ENCODE measurements at places on chromosomes 13 and 19.

DNA sequence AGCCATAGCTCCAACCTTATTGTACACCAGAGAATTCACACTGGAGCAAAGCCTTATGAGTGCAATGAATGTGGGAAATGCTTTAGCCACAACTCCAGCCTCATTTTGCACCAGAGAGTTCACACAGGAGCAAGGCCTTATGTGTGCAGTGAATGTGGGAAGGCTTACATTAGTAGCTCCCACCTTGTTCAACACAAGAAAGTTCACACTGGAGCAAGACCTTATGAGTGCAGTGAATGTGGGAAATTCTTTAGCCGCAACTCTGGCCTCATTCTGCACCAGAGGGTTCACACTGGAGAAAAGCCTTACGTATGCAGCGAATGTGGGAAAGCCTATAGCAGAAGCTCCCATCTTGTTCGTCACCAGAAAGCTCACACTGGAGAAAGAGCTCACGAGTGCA is 5.9 kb upstream of the TRAPPC2B start:
- H3K4me1 ChIP-seq = peaks cover 23% of the 10 kb centered on the region
- no peak overlapping the region for H3K27ac ChIP-seq
- no peak overlapping the region for H3K4me3 ChIP-seq
- no peak for ATAC-seq
- H3K36me3 ChIP-seq = peaks cover 77% of the 10 kb centered on the region
- H3K27me3 ChIP-seq = no peaks in the 10 kb centered on the region

DNA sequence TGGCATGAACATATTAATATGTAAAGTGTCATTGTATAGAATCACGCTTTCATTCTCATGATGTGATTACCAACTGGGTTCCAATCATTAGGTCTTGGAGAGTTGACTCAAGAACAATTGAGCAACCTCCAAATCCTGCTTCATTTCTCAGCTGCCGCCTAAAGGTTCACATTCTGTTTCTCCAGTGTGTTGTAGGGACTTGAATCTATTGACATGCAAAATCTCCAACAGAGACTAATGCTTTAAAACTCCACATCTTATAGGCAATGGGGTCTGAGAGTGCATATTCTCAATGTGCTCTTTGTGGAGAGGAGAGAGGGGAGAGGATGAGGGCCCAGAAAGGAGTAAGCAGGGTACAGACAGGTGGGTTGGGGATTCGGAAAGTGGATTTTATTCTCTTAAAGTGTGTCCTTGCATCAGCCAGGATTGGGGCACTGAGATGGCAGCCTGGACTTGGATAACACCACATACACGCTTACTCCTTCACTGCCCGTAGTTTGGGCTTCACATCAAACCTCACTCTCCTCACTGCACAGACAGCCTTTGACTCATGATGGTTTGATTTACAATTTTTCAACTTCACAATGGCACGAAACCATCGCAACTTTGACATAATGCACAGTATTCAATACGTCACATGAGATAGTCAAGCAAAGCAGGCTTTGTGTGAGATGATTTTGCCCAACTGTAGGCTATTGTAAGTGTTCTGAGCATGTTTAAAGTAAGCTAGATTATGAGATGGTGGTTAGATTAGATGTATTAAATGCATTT is 241.3 kb upstream of the IRS2 start:
- peaks cover 22% of the 10 kb centered on the region for H3K4me1 ChIP-seq
- no peaks in the 10 kb centered on the region for H3K36me3 ChIP-seq
- H3K27ac ChIP-seq = no peak overlapping the region
- no peak overlapping the region for H3K4me3 ChIP-seq

DNA sequence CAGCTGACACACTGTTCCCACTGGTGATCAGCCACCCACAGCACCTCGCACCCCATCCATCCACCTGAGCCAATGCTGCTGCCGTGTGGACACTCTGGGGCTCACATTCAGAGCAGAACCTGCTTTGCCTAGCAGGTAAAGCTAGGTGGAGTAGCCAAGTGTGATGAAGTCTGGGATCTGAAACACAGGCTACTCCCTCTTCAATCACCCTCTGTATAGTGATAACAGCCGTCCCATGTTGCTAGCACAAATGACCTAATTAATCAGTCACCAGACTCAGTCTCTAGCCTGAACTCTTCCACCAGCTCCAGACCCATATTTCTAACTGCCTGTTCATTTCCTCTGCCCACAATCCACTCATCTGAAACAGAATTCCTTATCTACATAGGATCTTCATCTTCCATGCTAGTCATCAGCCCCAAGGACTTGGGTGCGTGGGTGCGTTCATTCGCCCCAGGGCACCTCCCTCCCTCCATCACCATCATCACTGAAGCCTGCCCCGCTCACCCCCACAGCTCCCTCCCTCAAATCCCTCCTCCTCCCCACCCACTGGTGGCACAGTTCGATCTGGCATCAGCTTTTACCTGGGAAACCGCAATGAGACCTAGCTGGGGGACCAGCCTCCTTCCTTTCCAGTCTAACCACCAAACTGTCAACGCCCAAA is 19.8 kb downstream of the STK24 start:
- H3K27ac ChIP-seq = no peak overlapping the region
- H3K36me3 ChIP-seq = no peaks in the 10 kb centered on the region
- H3K27me3 ChIP-seq = no peaks in the 10 kb centered on the region
- ATAC-seq = no peak
- peaks cover 84% of the 10 kb centered on the region for H3K4me1 ChIP-seq

DNA sequence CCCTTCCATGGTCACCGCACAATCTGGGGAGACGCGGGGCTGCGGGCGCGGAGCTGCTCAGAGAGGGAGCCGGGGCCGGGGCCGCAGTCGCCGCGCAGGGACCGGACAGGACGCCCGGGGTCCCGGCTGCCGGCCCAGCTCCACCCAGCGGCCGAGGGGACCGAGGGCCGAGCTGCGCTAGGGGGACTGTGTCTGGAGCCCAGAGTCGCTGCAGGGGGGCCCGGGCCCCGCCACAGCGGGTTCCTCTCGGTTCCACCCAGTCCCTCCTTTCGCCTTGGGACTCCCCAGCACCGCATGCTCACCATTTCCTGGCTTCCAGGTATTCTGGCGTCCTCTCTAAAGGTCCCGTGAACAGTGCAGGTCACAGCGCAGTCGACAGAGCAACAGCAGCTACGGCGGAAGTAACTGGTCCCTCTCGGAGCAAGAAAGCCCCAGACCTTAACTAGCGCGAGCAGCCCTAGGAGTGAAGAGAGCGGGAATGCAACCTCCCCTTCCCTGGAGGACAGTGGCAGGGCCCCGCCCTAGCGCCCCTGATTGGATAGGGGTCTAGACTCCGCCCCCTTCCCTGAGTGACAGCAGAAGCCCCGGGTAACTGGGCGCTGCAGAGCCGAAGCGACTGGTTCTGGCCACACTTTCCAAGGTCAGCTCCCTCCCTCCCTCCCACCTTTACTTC is at the start of gene ZNF878:
TSS of gene ZNF878 (minus strand) at position 465 of the 673 bp plus-strand sequence. CDS start at position 305, 160 bp downstream.
- H3K27ac ChIP-seq = peak within 1 kb of the TSS; percentile 79
- H3K36me3 ChIP-seq = no peaks in the 10 kb centered on the region
- H3K4me3 ChIP-seq = peak within 1 kb of the TSS; percentile 67
- peak; percentile 99 for ATAC-seq
- H3K27me3 ChIP-seq = no peaks in the 10 kb centered on the region
- peaks cover 5% of the 10 kb centered on the region for H3K4me1 ChIP-seq

DNA sequence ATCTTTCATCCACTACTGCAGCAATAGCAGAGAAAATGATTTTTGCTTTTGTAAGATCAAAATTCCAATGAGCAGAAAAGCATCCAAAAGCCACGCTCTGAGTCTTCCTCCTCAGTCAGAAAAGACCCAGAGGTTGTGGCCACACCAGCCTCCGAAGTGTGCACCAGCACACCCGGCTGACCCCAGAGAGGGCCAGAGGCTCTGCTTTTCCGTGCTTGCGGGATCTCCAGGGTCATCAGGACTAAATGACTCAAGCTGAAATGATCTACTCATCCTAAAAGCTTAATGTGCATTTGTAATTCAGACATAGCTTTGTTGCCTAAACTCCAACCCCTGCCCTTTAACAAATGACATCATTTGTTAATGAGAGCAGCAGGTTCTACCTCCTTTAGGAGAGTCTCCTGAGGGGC is 16.5 kb downstream of the RXFP2 start:
- H3K4me1 ChIP-seq = no peaks in the 10 kb centered on the region
- H3K27ac ChIP-seq = no peak overlapping the region
- no peak overlapping the region for H3K4me3 ChIP-seq
- no peak for ATAC-seq
- peaks cover 18% of the 10 kb centered on the region for H3K27me3 ChIP-seq

GRCh38 chr13:41643507-41643906 is 186.2 kb downstream of the RGCC start:
- ATAC-seq = no peak
- H3K4me1 ChIP-seq = peaks cover 8% of the 10 kb centered on the region
- H3K27ac ChIP-seq = no peak overlapping the region
- H3K36me3 ChIP-seq = no peaks in the 10 kb centered on the region
- no peaks in the 10 kb centered on the region for H3K27me3 ChIP-seq
- H3K4me3 ChIP-seq = no peak overlapping the region

DNA sequence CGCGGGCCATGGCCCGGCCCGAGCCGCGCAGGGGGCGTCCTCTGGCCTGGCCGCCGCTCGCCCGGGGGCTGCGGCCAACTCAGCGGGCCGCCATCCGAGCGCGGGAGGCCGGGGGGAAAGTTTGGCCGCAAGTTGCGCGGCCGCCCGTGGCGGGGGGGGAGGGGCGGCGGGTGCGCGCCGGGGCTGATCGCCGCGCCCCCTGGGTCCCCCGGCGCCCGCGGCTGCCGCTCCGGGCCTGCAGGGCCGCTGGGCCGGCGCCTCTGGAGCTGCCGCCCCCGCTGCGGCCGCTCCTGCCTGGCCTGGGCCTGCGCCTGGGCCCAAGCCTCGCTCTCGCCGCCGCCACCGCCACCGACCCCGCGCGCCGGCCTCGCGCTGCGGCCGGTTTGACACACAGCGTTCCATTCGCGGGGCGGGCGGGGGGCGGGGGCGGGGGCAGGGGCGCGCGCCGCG is at the start of gene NR2F6:
TSS of gene NR2F6 (minus strand) at position 385 of the 450 bp plus-strand sequence. CDS start 699 bp downstream, outside the sequence.
- peaks cover 3% of the 10 kb centered on the region for H3K36me3 ChIP-seq
- no peaks in the 10 kb centered on the region for H3K27me3 ChIP-seq

GRCh38 chr19:10858204-10858828 is 10.1 kb downstream of the C19orf38 start:
- H3K27me3 ChIP-seq = no peaks in the 10 kb centered on the region
- ATAC-seq = no peak
- no peak overlapping the region for H3K4me3 ChIP-seq
- H3K4me1 ChIP-seq = no peaks in the 10 kb centered on the region
- no peaks in the 10 kb centered on the region for H3K36me3 ChIP-seq

- peak overlapping the region; percentile 55 for H3K27ac ChIP-seq
- peaks cover 34% of the 10 kb centered on the region for H3K4me1 ChIP-seq
- no peak overlapping the region for H3K4me3 ChIP-seq
These were observed 65.0 kb downstream of the TBC1D4 start for GRCh38 chr13:75417012-75417384.

DNA sequence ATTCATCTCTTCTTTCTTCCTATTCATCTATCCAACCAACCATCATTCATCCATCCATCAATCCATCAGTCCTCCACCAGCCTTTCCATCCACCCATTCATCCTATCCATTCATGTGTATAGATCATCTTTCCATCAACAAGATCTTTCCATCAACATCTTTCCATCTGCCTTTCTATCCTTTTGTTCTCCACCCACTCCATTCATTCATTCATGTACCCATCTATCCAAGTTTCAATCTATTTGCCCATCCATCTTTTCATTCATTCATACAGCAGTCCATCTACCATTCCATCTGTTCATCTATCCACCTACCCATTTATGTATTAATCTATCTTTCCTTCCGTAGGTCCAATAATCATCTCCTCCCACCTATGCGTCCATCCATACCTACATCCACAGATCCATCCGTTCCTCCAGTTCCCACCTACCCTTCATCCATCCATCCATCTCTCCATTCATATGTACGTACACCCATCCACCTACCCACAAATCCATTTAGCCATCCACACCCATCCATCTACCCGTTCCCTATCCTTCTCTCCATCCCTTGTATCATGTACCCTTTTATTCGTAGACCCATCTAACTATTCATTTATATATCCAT is 53.3 kb downstream of the RYR1 start:
- no peak overlapping the region for H3K4me3 ChIP-seq
- H3K36me3 ChIP-seq = no peaks in the 10 kb centered on the region
- H3K27me3 ChIP-seq = peaks cover 28% of the 10 kb centered on the region
- no peak overlapping the region for H3K27ac ChIP-seq

DNA sequence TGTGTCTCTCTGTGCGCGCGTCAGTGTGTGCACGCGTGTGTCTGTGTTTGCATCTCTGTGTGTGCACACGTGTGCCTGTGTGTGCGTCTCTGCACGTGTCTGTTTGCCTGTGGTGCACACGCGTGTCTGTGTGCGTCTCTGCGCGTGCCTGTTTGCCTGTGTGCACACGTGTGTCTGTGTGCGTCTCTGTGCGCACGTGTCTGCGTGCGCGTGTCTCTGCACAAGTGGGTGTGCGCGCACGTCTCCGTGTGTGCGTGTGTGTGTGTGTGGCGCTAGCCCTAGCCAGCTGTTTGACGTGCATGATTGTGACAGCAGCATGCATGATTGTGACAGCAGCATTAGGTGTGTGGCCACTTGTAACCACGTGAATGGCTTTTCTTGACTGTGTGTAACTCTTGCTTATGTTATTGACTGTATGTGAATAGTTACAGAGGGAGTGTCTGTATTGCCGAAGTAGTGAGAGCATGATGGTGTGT is 31.1 kb downstream of the ZNF146 start:
- H3K36me3 ChIP-seq = no peaks in the 10 kb centered on the region
- H3K27ac ChIP-seq = no peak overlapping the region
- H3K27me3 ChIP-seq = no peaks in the 10 kb centered on the region
